ENCODE measurements at places on chromosomes 5 and 9.

DNA sequence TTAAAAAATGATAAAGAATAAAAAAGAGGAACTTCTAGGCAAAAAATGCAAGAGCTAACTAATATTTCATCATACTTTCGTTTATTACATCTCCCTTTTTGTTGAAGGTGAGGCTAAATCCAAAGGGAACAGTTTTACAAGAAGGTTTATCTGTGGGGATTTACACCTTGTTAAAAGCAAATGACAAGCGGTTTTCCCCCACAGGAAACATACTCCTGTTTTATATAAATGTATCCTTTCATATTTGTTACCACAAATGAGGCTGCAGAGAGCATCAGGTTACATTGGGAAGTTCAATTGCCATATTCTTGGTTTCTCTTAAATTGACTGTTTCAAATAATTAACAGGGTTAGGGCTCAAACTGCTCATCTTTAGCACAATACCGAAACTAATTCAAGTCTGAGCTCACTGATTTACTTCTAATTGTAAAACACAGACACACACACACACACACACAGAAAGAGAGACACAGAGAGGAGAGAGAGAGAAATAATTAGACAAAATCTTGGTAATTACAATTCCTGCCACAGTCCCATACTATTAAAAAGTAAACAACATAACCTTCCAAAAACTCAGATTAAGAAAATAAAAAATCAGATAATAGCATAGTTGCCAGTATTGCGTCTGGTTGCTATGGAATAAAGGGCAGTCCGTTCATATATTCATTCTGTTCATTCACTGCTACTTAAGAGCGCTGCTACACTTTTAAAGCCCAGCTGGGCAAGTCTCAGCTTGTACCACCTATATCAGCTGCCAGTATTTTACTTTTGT, 17.1 kb downstream of the RFX3 start:
- no peak for DNase-seq

- no peak for DNase-seq
Observed at GRCh38 chr9:23962101-23962500, 136.1 kb upstream of the ELAVL2 start.

DNA sequence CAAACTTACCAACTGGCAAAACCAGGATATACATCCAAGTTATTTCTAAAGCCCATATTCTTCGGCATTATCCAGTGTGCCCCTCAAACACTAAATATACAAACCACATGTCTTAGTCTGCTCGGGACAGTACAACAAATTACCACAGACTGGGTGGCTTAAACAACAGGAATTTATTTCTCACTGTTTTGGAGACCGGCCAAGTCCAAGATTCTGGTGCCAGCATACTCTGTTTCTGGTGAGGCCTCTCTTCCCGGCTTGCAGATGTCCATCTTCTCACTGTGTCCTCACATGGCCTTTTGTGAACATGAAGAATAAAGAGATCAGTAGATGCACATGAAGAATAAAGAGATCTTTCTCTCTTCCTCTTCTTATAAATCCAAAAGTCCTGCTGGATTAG, 12.9 kb upstream of the SLCO6A1 start:
- no peak for DNase-seq

- DNase-seq, result no peak
Observed at GRCh38 chr5:154236011-154236410, 45.5 kb downstream of the GALNT10 start.

DNA sequence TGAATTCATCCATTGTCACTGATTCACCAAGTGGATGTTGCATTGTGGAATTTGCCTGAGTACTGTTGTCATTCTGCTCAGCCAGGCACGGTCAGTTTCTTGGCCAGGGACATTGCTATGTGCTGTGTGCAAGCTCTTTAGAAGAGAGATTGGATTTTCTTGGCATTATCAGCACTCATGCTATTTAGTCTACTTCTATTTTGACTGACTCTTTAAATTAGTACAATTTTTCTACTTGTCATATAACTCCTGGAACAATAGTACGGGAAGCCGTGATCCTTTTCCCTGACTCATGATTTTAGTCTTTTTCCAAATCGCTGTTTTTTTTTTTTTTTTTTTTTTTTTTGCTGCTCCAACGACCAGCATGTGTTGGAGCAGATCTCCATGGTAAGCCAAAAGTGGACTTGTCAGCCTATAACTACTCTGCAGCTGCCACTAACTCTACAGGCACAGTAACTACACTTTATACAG, 129.7 kb downstream of the CDC42SE2 start:
- DNase-seq, result no peak

GRCh38 chr5:4083591-4084337, 488.1 kb downstream of the IRX1 start:
- DNase-seq, result no peak

DNA sequence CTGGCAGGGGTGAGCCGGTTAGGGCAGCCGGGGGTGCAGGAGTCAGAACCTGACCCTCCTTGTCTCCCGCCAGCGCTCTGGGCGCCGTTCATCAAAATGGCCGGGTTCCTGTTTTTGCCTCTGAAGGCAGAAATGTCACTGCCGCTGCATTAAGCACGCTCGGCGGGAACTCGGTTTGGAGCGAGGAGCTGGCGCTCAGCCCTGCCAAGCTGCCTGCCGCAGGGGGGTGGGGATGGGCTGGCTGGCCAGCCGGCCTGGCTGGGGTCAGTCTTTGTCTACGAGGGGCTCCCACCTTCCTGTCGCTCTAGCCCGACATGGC, 63.7 kb downstream of the CXXC5 start:
- no peak for DNase-seq

DNA sequence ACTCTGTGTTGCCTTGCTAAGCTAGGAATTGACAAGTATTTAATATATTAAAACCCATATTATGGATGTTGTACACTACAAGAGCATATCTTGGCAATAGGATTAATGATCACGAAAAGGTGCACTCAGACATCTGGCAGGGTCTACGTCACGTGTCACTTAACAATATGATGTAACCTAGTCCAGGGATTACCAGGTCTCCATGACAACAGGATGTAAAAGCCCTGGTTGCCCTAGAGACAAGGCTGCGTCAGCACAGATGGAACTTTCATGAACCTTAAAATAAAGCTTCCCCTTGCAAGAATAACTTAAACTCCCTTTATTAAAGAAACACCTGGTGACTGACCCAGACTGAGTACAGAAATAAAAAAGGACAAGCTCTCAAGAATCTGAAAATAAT, 717.8 kb downstream of the CDH18 start:
- DNase-seq, result no peak

DNA sequence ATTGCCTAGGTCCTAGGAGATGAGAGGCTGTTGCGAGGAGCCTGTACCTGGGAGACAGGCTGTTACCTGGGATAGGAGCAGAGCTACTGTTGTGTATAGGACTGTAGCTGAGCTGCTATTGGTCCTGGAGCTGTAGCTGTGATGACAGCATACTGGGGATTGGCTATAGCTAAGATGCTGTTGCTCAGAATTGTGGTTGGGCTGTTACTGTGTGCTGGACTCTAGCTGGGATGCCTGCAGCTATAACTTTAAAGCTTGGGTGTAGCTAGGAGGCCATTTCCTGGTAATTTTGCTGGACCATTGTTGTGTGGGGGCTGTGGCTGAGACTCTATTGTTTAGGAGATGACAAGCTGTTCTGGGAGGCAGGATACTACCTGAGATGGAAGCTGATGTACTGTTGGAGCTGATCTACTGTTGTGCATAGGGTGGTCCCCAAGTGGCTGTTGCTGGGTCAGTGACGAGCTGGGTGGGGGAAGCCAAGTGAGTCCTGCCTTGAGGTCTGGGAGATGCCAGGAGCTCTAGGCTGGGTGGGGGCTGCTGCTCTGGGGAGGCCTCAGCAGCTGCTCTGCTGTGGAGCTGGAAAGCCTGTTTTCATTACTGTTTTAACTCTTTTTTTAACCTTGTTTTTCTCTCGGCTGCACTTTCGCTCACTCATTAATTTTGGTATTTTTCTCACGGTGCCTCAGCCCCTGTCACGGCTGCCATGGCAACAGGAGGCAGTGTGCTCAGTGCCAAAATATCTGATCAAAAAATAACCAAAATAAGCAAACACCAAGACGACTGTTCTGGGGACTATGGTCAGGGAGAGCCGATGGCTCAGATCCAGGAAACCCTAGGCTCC, 3.0 kb upstream of the PCDH1 start:
- DNase-seq, result no peak

GRCh38 chr5:115472271-115473025, 72.1 kb downstream of the FEM1C start:
- DNase-seq, result no peak

GRCh38 chr5:62593331-62593730, 14.7 kb downstream of the LRRC70 start:
- no peak for DNase-seq
